NCI-H526 treated with DMSO at 0.1 percent for 48 hours (cell line): ENCODE measurements at places on chromosomes 2 and 18.

DNA sequence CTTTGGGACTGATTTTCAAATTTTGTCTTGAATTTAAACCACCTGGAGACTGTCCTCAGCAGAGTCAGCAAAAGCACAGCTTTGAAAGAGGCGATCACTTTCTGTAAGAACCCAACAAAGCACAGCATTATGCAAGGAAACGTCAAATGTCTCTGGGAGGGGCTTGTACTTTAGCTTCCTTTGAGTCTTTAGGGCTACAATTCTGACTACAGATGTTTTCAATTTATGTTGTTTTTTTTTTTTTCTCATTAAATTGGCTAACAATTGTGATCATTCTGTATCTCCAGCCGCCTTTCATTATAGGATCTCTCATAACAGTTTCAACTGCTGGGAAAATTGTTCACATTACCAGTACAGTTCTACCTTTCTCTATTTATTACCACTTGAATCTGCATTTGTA is 48.3 kb downstream of the COL3A1 start:
- DNase-seq, result no peak

- DNase-seq, result peak; percentile 50
Measured at GRCh38 chr2:231557571-231558217, 27.4 kb upstream of the NMUR1 start.

- no peak for DNase-seq
Measured at GRCh38 chr2:205714789-205715720, 32.8 kb downstream of the NRP2 start.

GRCh38 chr2:31008561-31009114 is 129.6 kb downstream of the GALNT14 start:
- DNase-seq, result no peak

GRCh38 chr2:178287652-178288344 is 93.5 kb downstream of the OSBPL6 start:
- DNase-seq, result no peak

DNA sequence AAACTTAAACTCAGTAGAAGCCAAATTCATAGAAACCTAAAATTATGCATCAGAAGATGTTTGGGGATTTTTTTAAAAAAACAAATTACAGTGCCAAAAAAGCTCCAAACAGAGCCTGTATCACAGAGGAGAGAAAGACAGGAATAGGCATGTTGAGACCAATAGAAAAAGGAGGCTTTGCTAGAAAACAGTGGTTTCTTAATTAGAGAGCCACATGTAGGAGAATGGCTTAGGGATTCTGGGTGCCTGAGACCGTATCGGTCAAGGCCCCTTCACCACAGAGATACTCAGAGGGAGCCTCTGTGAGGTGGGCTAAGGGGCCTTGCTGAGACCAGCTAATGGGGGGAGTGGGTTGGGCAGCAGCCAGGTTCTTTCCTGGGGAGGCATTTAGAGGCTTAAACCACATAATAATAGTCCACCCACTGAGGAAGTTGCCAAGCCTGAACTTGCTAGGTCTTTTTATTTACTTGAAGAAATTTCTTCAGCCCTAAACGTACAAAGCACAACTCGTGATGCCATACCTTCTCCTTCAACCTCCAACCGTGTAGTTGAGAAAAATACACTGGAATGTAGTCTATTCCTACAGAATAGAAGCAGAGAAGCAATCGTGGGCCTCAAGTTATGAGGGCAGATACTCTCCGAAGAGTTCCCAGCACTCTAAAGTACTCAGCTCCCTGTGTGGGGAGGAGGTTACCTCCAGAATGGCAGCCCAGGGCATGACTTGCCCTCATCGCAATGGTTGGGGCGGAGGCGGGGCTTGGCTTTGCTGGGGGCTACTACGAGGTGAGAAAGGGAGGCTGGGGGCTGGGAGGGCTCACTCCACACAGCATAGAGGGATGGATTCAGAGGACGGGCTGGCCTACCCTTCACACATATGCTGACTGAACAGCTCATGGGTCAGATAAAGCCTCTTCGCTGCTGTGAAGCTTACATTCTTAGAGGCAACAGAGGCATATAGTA is 237.9 kb downstream of the TPGS2 start:
- DNase-seq, result no peak

DNA sequence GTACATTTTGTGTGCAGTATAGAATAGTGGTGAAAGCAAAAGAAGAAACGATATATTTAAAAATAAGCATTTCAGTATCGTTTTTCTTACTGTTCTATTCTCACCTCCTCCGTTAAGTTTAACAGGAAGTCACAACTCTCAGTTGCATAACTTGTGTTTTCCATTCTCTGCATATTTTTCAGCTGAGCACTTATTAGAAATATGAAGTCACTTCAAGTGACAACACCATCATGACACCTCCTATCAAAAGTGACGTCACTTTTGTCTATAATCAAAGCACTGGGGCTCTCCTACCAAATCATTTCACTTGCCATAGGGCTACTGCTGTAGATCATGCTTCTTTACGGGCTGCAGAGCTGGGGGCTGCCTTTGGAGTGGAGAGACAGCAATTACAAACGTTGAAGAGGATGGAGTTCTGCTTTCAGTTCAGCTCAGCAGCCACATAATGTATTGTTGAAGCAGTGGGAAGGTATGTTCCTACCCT is 36.3 kb downstream of the STAT4 start:
- no peak for DNase-seq

DNA sequence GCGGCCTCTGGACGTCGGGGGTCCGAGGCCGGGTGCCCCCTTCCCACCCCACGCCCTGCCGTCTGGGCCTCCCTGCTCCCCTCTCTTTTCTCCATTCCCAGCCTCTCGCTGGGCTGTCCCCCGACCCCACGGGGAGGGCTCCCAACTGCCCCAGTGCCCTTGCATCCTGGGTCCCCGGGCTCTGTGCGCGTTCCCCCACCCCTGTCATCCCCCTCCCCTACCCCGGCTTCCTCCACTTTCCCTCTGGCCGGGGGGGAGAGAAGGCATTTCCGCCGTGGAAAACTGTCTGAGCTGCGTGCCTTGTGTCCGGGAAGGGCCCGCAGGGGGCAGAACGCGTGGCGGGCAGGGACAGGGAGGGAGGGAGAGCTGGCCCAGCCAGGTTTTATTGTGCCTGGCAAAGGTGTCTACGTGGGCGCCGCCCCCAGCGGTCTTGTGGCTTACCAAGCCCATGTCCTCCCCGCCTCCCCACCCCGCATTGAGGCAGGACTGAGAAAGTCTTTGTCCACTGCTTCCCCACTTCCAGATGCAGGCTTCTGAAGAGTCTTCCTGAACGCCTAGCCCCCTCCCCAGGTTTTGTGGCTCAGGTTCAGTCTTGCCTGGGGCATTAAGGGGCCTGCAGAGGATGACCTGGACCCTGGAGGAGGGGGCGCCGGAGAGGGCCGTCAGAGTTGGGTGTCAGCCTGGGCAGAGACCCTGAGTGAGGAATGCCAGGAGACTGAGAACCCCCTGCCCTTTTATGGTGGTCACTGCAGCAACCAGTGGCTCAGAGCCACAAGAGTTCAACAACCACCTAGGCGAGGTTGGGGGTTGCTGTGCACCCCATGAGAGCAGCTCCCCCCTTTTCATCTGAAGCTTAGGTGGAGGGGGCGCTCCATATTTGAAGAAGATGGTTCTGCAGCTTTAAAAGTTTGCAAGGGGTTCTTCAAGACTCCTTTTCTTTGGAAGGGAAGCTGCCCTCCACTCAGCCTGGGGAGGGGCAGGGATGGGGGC is 1.3 kb downstream of the ITM2C start:
- DNase-seq, result no peak

DNA sequence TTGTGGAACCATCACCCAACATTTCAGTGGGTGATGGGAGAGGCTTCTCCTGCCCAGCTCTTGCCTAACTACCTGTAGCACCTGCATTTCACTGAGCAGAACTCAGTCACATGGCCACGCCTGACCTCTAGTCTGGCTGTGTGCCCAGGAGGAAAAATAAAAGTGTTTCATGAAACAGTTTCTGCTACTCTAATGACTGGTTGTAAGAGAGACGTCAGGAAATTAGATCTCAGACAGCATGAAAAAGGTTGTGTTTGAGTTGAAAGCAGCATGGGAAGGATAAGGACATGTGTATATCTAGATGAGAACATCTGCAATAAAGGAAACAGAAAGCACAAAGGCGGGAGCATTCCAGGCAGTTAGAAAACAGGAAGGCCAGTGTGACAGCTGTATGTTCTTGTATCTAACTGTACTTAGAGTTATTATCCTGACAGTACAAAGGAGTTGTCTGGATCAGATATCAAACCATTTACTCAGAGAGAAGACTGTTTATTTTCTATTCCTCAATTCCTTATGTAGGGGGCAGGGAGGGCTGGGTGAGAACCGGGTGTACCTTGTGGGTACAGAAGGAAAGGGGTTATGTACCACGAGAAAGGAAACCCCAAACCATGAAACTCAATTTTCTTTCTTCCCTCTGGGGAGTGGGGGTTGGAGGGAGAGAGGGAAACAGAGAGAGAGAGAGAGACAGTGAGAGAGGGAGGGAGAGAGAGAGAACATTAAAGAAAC is 307.4 kb upstream of the VWC2L start:
- DNase-seq, result no peak

DNA sequence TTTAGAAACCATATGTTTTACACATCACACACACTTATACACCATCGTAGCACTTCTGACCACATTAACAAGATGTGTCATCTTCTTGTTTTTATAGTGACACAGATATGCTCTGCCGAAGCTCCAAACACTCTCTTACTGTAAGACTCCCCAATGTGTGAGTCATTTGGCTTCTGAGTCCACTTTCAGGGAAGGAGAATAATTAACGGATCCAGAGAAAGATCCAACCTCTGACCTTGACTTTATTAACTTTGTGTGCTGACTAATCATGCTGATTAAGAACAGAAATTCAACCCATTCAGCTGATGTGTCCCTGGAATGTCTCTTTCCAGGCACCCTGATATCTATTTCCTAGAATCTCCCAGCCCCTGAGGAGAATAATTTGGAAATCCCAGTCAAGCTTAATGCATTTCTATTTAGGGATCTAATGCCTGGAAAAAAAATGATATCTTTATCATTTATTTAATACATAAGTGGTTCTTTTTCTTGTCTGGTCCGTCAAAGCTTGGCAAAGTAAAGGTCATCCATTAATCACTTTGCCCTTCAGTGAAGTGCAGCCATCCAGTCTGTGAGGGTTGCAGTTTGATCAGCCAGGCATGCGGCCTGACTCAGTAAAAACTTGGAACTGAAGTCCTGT is 615.8 kb upstream of the SYT4 start:
- no peak for DNase-seq

- no peak for DNase-seq
Measured at GRCh38 chr2:65587779-65588178, 155.4 kb upstream of the SPRED2 start.

DNA sequence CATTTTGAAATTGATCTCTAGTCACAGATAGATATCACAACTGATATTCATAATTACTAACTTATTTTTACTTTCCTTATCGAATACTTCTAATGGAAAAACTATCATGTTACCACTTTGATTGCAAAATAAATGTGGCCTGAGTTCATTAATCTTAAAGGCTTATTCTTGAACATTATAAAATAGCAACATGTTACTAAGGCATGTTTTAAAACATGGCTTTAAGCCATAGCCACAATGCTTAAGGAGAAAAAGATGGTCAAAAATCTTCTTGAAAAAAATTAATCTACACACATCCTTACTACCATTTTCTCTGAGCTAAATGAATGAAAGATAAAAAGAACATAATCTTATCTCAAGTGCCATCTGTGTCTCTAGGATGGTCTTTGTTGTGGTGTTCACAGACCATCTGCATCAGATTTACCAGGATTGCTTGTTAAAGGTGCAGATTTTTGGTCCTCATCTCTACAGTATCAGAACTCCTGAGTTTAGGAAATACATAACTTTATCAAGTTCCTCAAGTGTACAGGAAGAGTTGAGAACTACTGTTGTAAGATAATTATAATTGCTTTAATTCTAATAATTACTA is 15.3 kb downstream of the MTX2 start:
- no peak for DNase-seq

DNA sequence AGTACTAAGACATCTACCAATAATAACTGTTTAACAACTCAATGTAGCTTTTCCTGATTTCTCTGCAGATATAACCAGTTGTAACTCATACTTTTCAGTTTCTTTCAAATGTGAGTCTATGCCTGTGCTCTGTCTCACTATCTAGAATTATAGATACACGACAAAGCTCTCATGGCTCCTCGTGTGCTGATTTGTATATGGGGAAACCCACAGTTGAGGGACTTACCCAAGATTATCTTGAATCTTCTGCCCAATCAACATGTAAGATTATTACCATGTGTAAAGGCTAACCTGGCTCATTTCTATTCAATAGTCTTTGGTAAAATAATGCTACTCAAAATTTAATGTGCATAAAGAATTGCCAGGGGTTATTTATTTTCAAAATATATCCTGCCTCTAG is 554.4 kb downstream of the FBXO15 start:
- no peak for DNase-seq

GRCh38 chr18:22165603-22166068 is 3.8 kb upstream of the GATA6 start:
- no peak for DNase-seq

- peak; percentile 74 for DNase-seq
Measured at GRCh38 chr18:57122936-57123510, 23.9 kb upstream of the BOD1L2 start.

GRCh38 chr2:21427606-21428005 is 303.8 kb downstream of the TDRD15 start:
- no peak for DNase-seq
